SJCRH30 (cell line): ENCODE measurements at places on chromosomes 2 and 18. TPM values are rescaled to one million over a fixed set of nuclear protein-coding genes. Genes with fewer than 3 reads are reported as not detected.

- peak overlapping the region; percentile 78 for H3K27ac ChIP-seq
- H3K4me1 ChIP-seq, result peaks cover 34% of the 10 kb centered on the region
- H3K36me3 ChIP-seq, result peaks cover 19% of the 10 kb centered on the region
- DNase-seq, result no peak
- H3K27me3 ChIP-seq, result no peaks in the 10 kb centered on the region
Measured at GRCh38 chr2:12719400-12720277, 2.9 kb downstream of the TRIB2 start.

- peaks cover 43% of the 10 kb centered on the region for H3K4me1 ChIP-seq
- no peaks in the 10 kb centered on the region for H3K27me3 ChIP-seq
- H3K27ac ChIP-seq, result peak overlapping the region; percentile 50
- H3K4me3 ChIP-seq, result no peak overlapping the region
Measured at GRCh38 chr2:30293303-30293921, 62.1 kb downstream of the LBH start.

DNA sequence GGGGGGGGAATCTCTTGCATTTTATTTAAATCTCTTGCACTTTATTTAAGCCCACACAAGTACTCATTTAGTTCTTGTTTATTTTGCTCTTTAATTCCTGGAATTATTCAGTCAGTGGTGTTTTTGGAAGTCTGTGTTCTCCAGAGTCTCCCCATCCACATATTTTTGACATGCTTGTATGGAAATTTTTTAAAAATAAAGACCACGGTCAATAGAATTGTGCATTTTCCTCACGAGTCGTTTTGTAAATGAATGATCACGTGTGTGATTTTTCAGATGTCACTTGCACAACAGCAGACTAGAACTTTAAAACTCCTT lies 824 bp downstream of the CD302 start:
- no peak for DNase-seq
- H3K4me1 ChIP-seq, result no peaks in the 10 kb centered on the region; the same call in 1 of the 2 replicates
- no peaks in the 10 kb centered on the region for H3K36me3 ChIP-seq
- peak overlapping the region; percentile 58 for H3K4me3 ChIP-seq

GRCh38 chr18:24567199-24567598 lies 106.8 kb downstream of the HRH4 start:
- DNase-seq, result no peak
- no peaks in the 10 kb centered on the region for H3K27me3 ChIP-seq
- H3K36me3 ChIP-seq, result no peaks in the 10 kb centered on the region
- H3K27ac ChIP-seq, result no peak overlapping the region

ADCYAP1 gene
- 0.03 and 0.16 TPM in 2 replicates for total RNA-seq
